PC-9 (cell line): ENCODE measurements at places on chromosomes 16 and 17.

GRCh38 chr16:30846649-30847402 lies 47.1 kb downstream of the BCL7C start:
- H3K4me1 ChIP-seq = 0 out of 2 replicates have a peak, but pooled peaks cover 7% of the 10 kb centered on the region
- H3K27ac ChIP-seq = no peak overlapping the region
- H3K36me3 ChIP-seq = no peaks in the 10 kb centered on the region
- no peaks in the 10 kb centered on the region for H3K27me3 ChIP-seq

DNA sequence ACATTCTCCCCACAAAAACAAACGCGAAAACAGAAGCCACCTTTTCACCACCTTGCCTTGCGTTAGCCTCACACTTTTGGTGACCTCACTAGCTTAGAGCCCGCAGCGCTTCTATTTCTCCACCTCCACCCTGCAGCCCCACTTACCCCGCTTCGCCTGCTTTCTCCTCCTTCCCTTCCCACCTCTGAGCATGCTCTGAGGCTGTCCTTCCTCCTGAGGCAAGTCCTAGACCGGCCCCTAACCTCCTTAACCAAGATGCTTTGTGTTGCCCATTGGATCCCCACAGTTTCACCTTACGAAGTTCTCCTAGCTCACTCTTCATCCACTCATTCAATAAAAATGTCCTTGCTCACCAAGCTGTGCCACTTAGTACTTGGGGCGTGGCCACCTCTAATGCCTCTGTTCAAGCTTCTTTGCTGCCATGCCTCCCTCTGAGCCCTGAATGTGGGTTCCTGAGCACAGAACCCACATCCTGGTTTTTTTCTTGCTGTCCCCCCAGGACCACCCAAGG lies 1.3 kb downstream of the GNGT2 start:
- H3K36me3 ChIP-seq = no peaks in the 10 kb centered on the region
- DNase-seq = peak; percentile 63
- peaks cover 14% of the 10 kb centered on the region for H3K27me3 ChIP-seq
- no peak overlapping the region for H3K27ac ChIP-seq
- H3K4me1 ChIP-seq = peaks cover 8% of the 10 kb centered on the region; the same call in 1 of the 2 replicates
- H3K4me3 ChIP-seq = no peak overlapping the region

DNA sequence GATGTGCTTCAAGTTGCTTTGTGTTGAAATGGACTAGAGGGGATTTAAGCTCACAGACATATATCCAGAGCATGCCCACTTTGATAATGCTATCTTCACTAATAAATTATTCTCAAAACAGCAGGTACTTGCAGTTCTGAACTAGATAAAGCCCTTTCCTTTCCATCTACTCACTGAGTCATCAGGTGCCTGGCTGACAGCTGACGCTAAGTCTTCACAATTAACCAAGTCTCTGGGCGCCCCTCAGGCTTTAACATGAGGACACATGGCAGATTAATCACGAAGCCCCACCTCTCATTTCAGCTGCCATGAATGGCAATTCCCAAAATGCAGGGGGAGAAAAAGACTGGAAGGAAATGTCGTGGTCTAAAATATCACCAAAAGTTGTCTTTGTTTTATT lies 29.5 kb upstream of the CRISPLD2 start:
- no peaks in the 10 kb centered on the region for H3K36me3 ChIP-seq
- no peak overlapping the region for H3K27ac ChIP-seq
- peaks cover 22% of the 10 kb centered on the region for H3K4me1 ChIP-seq
- no peaks in the 10 kb centered on the region for H3K27me3 ChIP-seq
- DNase-seq = no peak

GRCh38 chr17:12995896-12996295 lies 21.9 kb downstream of the ELAC2 start:
- no peak for DNase-seq
- H3K36me3 ChIP-seq = no peaks in the 10 kb centered on the region
- H3K27me3 ChIP-seq = no peaks in the 10 kb centered on the region
- H3K4me3 ChIP-seq = no peak overlapping the region
- H3K4me1 ChIP-seq = no peaks in the 10 kb centered on the region
- H3K27ac ChIP-seq = no peak overlapping the region

DNA sequence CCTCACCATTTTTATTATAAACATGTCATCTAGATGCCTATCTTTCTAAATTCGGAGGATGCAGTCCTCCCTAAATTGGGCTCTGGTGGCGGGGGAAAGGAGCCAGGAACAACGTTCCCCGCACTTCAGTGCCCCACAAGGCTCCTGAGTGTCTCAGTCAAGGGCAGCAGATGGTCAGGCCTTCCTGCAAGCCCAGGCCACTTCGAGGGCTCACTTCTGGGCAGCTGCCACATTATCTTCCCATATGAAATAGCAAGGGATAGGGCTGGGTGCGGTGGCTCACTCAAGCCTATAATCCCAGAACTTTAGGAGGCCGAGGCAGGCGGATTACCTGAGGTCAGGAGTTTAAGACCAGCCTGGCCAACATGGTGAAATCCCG lies 32.3 kb downstream of the FBXO31 start:
- H3K4me3 ChIP-seq = no peak overlapping the region
- no peak for DNase-seq
- H3K4me1 ChIP-seq = no peaks in the 10 kb centered on the region
- no peaks in the 10 kb centered on the region for H3K36me3 ChIP-seq
- no peaks in the 10 kb centered on the region for H3K27me3 ChIP-seq

DNA sequence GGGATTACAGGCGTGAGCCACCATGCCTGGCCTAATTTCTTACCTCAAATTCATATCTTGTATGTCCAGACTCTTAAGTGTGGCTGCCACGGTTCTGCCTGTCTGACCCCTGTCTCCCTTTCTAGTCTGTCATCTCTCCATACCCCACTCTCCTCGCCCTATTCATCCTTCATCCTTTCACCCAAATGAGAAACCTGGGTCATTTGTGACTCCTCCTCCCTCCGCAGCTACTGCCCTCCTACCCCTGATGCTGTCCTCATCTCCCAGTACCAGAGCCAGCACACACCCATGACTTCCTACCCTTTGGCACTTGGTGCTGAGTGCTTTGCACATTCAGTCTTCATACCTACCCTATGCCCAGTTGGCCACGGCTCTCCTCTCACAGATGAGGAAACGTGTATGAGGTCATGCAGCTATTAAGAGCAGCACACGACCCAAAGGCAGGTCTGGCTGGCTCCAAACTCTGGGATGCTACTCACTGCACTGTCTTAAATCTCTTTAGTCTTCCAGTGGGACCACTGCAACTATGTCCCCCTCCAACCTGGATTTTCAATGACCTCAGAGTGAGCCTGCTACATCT lies 1.6 kb downstream of the SPATA32 start:
- no peak overlapping the region for H3K4me3 ChIP-seq
- no peak overlapping the region for H3K27ac ChIP-seq
- peaks cover 13% of the 10 kb centered on the region; the same call in 1 of the 2 replicates for H3K36me3 ChIP-seq
- no peak for DNase-seq

DNA sequence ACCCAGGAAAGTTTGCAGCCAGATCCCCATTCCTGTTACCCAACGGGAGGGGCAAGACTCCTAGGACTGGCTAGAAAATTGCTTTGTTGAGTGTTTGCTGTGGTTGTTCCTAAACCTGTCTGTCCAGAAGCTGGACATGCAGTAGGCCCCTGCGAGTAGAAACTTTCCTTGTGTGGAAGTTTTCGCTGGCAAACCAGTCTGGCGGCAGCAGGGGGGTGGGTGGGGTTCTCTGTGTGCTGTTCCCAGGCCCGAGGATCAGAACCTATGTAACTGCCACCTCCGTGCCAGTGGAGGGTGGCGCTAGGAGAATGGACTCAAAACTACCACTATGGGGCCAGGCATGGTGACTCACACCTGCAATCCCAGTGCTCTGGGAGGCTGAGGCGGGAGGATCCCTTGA lies 9.2 kb downstream of the SGSM2 start:
- H3K4me3 ChIP-seq = no peak overlapping the region
- peak; percentile 75 for DNase-seq
- H3K36me3 ChIP-seq = no peaks in the 10 kb centered on the region
- H3K27ac ChIP-seq = peak overlapping the region; percentile 77

GRCh38 chr17:17757956-17758845 lies 76.9 kb downstream of the RAI1 start:
- no peaks in the 10 kb centered on the region; the same call in 1 of the 2 replicates for H3K4me1 ChIP-seq
- H3K36me3 ChIP-seq = no peaks in the 10 kb centered on the region
- no peaks in the 10 kb centered on the region for H3K27me3 ChIP-seq
- DNase-seq = no peak
- H3K4me3 ChIP-seq = no peak overlapping the region

DNA sequence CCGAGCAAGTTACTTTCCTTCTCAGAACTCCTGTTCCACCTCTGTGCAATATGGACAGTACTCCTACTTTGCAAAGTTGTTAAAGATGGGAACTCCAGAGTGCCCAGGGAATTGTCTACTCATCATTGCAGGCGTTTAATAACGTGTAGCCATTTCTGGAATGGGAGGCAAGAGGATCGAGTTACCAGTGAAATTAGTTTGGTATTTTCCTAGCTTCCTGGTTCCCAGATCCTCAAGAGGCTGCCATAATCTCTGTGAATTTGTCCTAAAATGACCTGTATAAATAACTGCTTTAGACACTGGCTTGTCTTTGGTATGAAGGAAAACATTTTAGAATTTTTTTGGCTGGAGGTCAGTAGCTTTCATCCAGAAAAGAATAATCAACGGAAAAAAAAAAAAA lies 27.7 kb downstream of the WWOX start:
- H3K4me3 ChIP-seq = no peak overlapping the region
- DNase-seq = no peak
- no peaks in the 10 kb centered on the region for H3K4me1 ChIP-seq
- no peaks in the 10 kb centered on the region for H3K27me3 ChIP-seq
- no peak overlapping the region for H3K27ac ChIP-seq

- no peak overlapping the region for H3K4me3 ChIP-seq
- no peaks in the 10 kb centered on the region for H3K36me3 ChIP-seq
- H3K4me1 ChIP-seq = no peaks in the 10 kb centered on the region
- H3K27me3 ChIP-seq = no peaks in the 10 kb centered on the region
Observed at GRCh38 chr16:88050952-88051660, 99.9 kb downstream of the BANP start.

DNA sequence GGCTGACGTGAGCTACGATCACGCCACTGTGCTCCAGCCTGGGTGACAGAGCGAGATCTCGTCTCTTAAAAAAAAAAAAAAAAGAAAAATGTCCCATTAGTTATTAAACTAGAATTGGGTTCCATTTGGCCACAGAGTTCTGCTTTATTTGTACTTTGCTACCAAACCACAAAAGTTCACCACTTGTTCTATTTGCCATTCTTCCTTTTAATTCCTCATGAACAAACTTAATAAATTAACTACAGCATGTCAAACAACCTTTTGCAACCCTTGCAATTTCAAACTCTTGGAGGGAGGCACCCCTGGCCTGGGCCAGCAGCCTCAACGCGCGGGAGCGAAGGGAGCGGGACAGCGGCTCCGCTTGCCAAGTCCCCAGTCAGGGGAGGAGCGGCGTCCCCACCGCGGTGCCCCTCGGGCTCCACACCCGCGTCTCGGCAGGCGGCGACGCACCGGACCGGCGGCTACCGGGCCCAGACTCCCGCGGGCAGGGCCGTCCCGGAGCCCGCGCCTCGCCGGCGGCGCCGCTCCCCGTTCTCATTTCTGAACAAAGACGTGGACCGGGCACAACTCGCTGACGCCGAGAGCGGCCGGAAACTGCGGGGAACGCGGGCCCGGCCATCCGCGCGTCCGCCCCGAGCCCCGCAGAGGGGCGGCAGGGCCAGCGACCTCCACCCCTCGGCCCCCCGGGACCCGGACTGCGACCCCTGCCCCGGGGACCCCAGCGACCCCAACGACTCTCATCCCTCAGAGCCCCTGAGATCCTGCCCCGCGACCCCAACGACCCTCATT lies 775 bp downstream of the CYTH1 start:
- DNase-seq = no peak
- no peaks in the 10 kb centered on the region for H3K4me1 ChIP-seq
- H3K36me3 ChIP-seq = no peaks in the 10 kb centered on the region
- H3K4me3 ChIP-seq = peak overlapping the region; percentile 63

DNA sequence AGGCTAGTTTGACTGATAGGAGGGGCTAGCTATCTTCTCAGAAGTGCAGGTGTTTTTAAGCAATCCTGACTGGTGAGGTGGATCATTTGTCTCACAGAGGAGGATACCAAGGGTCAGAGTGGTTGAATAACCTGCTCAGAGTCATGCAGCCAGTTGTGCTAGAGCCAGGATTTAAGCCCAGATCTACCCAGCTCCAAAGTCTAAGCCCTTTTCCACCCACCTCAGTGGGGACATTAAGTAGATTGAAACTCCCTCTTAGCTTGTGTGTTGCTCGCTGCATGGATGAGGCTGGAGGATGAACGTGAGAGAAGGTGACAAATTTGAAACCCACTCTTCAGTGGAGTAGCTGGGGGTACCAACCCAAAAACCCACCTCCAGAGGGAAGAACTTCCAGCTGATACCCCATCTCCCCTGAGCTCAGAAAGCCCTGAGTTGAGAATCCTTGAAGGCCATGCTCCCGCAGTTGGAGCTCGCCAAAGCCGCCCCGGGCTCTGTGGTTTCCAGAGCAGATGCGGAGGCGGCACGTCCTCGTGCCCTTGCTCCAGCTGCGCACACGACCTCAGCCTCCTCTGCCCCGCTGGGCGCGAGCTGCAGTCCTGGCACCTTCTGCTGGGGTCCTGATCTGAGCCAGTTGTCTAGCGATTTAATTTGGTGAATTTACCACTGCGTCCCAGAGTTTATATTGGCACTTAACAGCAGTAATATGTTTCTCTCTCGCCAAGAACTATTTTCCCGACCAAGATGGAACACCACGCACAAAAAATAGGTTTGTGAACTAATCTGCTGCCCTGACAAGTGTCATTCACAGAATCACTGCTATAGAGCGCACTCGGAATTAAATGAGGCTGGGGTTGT lies 159.5 kb downstream of the CCDC182 start:
- DNase-seq = no peak
- no peaks in the 10 kb centered on the region for H3K36me3 ChIP-seq
- H3K4me3 ChIP-seq = no peak overlapping the region

DNA sequence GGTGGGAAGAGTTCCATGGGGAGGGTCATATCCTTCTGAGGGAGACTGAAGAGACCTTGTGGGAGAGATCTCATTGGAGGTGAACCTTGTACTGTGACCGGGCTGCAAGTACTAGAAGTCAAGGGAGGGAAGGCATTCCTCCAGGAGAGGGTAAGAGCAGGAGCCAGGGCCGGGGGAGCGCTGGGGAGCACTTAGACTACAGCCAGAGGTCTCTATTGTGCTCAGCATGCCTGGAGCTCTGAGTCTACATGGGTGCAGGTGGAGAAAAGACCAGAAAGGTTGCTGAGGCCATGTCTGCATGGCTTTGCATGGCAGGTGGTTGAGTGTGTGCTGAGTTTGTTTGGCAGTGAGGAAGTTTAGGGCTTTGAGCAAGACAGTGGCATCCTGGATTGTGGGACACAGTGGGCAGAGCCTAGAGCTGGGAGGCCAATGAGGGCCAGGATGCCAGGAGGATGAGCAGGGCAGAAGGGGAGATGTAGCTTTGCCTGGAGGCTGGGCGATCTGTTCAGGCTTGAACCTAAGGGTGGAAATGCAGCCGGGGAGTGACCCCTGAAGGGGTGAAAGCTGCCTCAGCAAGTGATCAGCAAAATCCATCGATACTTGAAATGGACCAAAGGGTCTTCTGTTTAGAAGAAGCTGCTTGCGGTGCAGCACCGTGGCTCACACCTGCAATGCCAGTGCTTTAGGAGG lies 317.4 kb upstream of the TNRC6C start:
- no peak overlapping the region for H3K27ac ChIP-seq
- H3K4me1 ChIP-seq = no peaks in the 10 kb centered on the region
- H3K36me3 ChIP-seq = no peaks in the 10 kb centered on the region
- H3K27me3 ChIP-seq = peaks cover 87% of the 10 kb centered on the region
- H3K4me3 ChIP-seq = no peak overlapping the region
